ENCODE measurements at places on chromosomes 6 and 20.

- DNase-seq = no peak
Observed at GRCh38 chr6:137870744-137871247, 3.7 kb downstream of the TNFAIP3 start.

DNA sequence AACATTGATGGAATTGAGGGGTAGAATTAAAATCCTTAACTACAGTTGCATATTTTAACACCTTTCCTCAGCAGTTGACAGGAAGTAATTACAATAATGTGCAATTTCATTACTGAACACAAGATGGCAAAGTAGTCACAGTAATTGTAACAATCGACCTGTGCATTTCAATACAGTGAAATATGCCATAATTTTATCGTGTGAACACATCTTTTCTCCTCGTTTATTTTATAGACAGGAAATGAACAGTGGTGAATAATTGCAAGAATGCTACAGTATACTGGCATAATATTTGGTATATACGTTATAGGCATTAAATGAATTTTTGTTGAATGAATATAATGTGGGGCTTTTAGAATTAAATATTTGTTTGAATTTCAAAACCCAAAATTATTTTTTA is 25.0 kb downstream of the CYB5R4 start:
- DNase-seq = no peak

GRCh38 chr6:157787080-157787479 is 36.0 kb upstream of the SNX9 start:
- no peak for DNase-seq

- DNase-seq = no peak
Observed at GRCh38 chr6:141035312-141036200, 1097.2 kb upstream of the GJE1 start.

- DNase-seq = no peak
Observed at GRCh38 chr6:17847203-17847760, 140.2 kb downstream of the KIF13A start.

DNA sequence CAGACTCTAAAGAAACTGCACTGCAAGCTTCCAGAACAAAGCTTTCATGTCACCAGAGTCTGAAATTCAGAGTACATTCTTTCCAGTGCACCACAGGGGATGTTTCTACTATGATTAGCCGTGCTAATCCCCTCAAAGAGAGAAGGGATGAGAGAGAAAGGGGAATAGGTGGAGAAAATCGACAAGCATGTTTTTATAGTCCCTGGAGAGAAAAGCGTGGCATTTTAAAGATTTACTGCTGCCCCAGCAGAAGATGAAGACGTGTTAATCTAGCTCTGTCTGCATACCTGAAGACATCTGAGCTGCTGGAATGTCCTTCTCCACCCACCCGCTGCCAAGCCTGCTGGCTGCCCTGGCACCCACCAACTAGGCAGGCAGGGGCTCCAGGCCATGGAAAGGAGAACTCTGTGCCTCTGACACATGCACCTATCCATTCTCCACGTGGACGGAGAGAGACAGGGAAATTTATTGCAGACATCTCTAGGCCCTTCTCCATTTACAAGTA is 4.1 kb downstream of the MYLK4 start:
- DNase-seq = no peak

GRCh38 chr6:63278916-63279315 is 40.9 kb downstream of the LGSN start:
- no peak for DNase-seq

- DNase-seq = no peak
Observed at GRCh38 chr6:18507018-18507415, 119.9 kb downstream of the RNF144B start.

- DNase-seq = no peak
Observed at GRCh38 chr6:25769983-25770382, 15.4 kb downstream of the SLC17A4 start.

- no peak for DNase-seq
Observed at GRCh38 chr6:104527311-104527710, 332.4 kb downstream of the HACE1 start.

Data from T-helper 9 cell (primary cell).